H9 (cell line): ENCODE measurements at places on chromosomes 7 and 10. TPM values are rescaled to one million over a fixed set of nuclear protein-coding genes. Genes with fewer than 3 reads are reported as not detected.

- H3K36me3 ChIP-seq = no peaks in the 10 kb centered on the region
- no peak overlapping the region for H3K4me3 ChIP-seq
- H3K4me1 ChIP-seq = no peaks in the 10 kb centered on the region
- no peak for DNase-seq
- H3K27me3 ChIP-seq = no peaks in the 10 kb centered on the region
- H3K27ac ChIP-seq = no peak overlapping the region
Measured at GRCh38 chr7:132177708-132178401, 398.4 kb downstream of the PLXNA4 start.

DNA sequence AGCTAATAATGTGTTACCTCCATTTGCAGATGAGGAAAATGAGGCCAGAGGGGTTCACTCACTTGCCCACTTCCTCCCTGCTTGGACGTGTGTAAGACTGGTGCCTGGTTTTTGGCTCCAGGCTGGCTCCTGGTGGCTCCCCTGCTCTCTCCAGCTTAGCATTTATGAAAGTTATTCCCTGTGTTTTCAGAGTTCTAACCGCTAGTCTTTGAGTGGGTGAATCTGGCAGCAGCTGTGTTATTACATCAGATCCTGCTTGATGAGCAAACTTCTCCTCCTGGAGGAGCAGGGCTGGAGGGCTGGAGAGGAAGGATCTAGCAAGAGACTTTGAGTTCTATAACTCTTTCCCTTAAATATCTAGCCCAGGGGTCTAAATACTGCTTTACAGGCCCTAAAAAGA is 80.9 kb upstream of the AGBL3 start:
- no peaks in the 10 kb centered on the region for H3K36me3 ChIP-seq
- DNase-seq = no peak
- peaks cover 2% of the 10 kb centered on the region; the same call in 1 of the 2 replicates for H3K4me1 ChIP-seq
- H3K27ac ChIP-seq = no peak overlapping the region

DNA sequence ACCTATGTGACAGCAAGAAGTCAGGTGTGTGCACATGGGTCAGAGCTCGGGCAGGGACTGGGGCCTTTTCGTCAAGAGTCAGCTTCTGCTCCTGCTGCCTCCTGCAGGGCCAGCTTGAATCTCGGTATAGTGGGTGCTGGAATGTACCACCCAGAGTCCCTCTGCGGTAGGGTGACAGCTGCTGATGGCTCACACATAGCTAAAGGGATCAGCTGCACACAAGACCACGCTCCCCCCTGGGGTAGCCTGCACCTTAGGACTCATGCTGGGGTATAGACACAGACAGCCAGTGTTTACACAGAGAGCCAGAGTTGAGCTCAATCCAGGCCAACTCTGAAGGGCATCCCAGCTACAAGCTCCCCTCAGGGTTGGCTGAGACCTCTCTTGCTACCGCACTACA is 14.0 kb upstream of the COL13A1 start:
- H3K27ac ChIP-seq = no peak overlapping the region
- no peaks in the 10 kb centered on the region for H3K36me3 ChIP-seq
- no peaks in the 10 kb centered on the region for H3K27me3 ChIP-seq
- no peak for DNase-seq
- H3K4me1 ChIP-seq = no peaks in the 10 kb centered on the region
- no peak overlapping the region for H3K4me3 ChIP-seq

- H3K4me1 ChIP-seq = peaks cover under 1% of the 10 kb centered on the region; the same call in 1 of the 2 replicates
- H3K36me3 ChIP-seq = peaks cover 12% of the 10 kb centered on the region; the same call in 2 of the 3 replicates
- DNase-seq = no peak
- no peak overlapping the region for H3K27ac ChIP-seq
Measured at GRCh38 chr10:74778436-74779094, 47.8 kb upstream of the KAT6B start.

GRCh38 chr7:19920166-19920565 is 146.7 kb upstream of the TMEM196 start:
- H3K27me3 ChIP-seq = no peaks in the 10 kb centered on the region
- DNase-seq = no peak
- H3K4me1 ChIP-seq = no peaks in the 10 kb centered on the region
- H3K4me3 ChIP-seq = no peak overlapping the region
- H3K36me3 ChIP-seq = no peaks in the 10 kb centered on the region

- no peak for DNase-seq
- H3K27me3 ChIP-seq = no peaks in the 10 kb centered on the region
- H3K36me3 ChIP-seq = no peaks in the 10 kb centered on the region
- H3K4me3 ChIP-seq = no peak overlapping the region
Measured at GRCh38 chr10:51369903-51370302, 295.6 kb downstream of the PRKG1 start.

- H3K27ac ChIP-seq = no peak overlapping the region
- H3K4me3 ChIP-seq = peak overlapping the region; percentile 99
- H3K27me3 ChIP-seq = no peaks in the 10 kb centered on the region
- H3K36me3 ChIP-seq = no peaks in the 10 kb centered on the region
Measured at GRCh38 chr7:4775848-4776623, 613 bp downstream of the AP5Z1 start.

GRCh38 chr10:31000867-31001266 is 30.8 kb downstream of the ZNF438 start:
- no peak overlapping the region for H3K4me3 ChIP-seq
- H3K36me3 ChIP-seq = no peaks in the 10 kb centered on the region
- no peak overlapping the region for H3K27ac ChIP-seq
- DNase-seq = no peak

DNA sequence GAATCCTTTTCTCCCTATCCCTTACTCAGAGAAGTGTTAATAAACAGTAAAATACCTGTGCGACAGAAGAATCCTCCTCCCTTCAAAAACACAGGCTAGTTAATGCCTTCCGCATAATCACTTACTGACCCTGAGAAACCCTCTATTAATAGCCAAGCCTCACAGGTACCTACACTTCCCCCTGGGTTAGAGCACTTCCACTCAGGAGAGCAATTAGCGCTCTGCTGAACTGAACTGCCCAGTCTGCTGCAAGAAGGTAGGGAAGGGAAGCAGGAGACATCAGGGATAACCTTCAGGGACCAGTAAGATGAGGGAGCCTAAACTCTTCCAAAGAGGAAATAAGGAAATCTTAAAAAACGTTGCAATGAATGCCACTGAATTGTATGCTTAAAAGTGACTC is 39.6 kb downstream of the KIAA1549 start:
- H3K4me3 ChIP-seq = no peak overlapping the region
- H3K27me3 ChIP-seq = no peaks in the 10 kb centered on the region
- peaks cover 4% of the 10 kb centered on the region; the same call in 1 of the 2 replicates for H3K4me1 ChIP-seq
- H3K27ac ChIP-seq = no peak overlapping the region
- no peak for DNase-seq

- no peaks in the 10 kb centered on the region for H3K27me3 ChIP-seq
- no peak overlapping the region for H3K4me3 ChIP-seq
- no peak overlapping the region for H3K27ac ChIP-seq
- no peak for DNase-seq
- no peaks in the 10 kb centered on the region for H3K4me1 ChIP-seq
Measured at GRCh38 chr7:6165521-6166320, 106.7 kb downstream of the CYTH3 start.

DNA sequence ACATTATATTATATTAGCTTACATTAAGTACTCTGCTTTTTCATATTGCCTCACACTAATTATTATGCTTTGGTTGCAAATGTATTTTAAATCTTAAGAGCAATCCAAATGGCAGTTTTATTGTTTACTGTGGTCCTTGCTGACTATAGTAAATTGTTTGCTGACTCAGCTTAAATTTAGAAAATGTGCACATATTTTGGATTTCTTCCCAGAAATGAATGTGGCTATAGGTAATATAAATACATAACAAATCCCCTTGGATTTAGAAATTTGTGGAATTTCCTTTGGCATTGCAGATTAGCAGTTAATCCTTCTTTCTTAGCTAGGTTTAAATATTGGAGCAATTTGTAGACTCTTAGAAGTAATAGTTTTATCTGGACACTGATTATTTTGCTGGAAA is 565.8 kb downstream of the NRG3 start:
- no peak overlapping the region for H3K27ac ChIP-seq
- DNase-seq = no peak
- no peaks in the 10 kb centered on the region for H3K36me3 ChIP-seq

- H3K36me3 ChIP-seq = no peaks in the 10 kb centered on the region
- DNase-seq = no peak
- H3K4me3 ChIP-seq = no peak overlapping the region
- H3K27ac ChIP-seq = no peak overlapping the region
- H3K27me3 ChIP-seq = no peaks in the 10 kb centered on the region
Measured at GRCh38 chr7:116011584-116011983, 19.0 kb downstream of the TFEC start.

DNA sequence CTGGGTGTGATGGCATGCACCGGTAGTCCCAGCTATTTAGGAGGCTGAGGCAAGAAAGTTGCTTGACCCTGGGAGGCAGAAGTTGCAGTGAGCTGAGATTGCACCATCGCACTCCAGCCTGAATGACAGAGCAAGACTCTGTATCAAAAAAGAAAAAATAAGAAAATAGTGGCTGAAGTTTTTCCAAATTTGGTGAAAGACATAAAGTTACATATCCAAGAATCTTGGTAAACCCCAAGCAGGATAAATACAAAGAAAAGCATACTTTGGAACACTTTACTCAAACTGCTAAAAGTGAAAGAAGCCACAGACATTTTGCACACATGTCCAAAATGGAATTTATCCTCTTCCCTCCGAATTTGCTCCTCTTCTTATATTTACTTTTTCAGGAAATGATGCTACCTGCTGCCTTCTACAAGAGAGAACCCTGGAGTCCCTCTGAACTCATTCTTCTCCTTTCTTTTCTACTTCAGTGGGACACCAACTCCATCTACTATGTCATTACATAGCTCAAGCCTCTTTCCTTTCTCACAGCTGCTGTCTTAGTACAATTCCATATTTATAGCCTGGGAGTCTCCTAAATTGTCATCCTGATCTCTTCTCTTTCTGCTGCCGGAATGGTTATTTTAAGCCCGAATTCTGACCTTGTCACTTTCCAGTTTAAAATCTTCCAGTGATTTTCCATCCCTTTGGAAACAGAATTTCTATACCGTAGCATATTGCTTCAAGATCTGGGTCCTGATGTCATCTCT is 17.3 kb upstream of the SMNDC1 start:
- no peaks in the 10 kb centered on the region for H3K27me3 ChIP-seq
- H3K27ac ChIP-seq = no peak overlapping the region

The ADRA2A gene
- 1.4 and 1.5 TPM in 2 replicates for total RNA-seq

The ITIH2 gene
- total RNA-seq = not detected in 2 replicates

The C10orf71 gene
- not detected in 2 replicates for total RNA-seq

The SFTPA1 gene
- total RNA-seq = not detected in 2 replicates

The SMO gene
- 66.8 and 70.0 TPM in 2 replicates for total RNA-seq

The PLCE1 gene
- total RNA-seq = 0.09 and 0.13 TPM in 2 replicates
